ENCODE measurements at places on chromosomes 16 and 17.

GRCh38 chr17:28712032-28712704, 480 bp upstream of the PROCA1 start:
- peak; percentile 36 for DNase-seq

DNA sequence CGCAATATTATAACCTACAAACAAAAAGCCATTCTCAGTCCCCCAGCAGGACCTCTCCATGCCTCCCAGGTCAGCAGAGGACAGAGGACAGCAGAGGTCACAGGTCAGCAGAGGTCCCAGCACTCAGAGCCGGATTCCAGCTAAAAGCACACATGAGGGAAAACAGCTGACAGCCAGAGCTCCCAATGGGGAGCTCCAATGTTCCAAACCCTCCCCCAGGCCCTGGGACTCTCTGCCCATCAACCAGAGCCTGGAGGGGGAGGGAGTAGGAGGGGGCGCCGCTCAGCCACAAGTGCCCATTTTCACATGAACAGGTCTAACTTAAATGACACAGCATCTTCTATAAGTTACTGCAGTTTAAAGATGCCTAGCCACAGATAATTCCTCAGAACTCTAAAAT, 77.5 kb downstream of the ANKRD11 start:
- no peak for DNase-seq

DNA sequence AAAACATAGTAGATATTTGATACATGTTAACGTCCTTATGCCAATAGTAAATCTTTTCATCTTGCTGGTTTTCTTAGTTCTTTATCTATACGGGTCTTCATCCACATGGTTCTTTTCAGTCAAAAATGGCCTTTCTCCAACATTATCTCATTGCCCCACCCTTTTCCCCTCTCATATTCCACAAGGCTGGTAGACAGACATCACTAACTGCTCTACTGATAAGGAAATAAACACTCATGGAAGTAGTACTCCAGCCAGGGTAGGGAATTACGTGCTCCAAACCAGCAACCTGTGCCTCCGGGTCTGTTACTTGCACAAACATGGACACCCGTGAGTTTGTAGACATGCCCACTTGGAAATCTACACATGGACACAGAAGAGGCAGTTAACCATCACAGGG, 141.4 kb downstream of the XYLT1 start:
- no peak for DNase-seq

- DNase-seq: peak; percentile 41
Measured at GRCh38 chr17:81991684-81992305, 14.4 kb downstream of the ASPSCR1 start.

- DNase-seq: no peak
Measured at GRCh38 chr17:46192189-46192438, 1.1 kb downstream of the KANSL1 start.

DNA sequence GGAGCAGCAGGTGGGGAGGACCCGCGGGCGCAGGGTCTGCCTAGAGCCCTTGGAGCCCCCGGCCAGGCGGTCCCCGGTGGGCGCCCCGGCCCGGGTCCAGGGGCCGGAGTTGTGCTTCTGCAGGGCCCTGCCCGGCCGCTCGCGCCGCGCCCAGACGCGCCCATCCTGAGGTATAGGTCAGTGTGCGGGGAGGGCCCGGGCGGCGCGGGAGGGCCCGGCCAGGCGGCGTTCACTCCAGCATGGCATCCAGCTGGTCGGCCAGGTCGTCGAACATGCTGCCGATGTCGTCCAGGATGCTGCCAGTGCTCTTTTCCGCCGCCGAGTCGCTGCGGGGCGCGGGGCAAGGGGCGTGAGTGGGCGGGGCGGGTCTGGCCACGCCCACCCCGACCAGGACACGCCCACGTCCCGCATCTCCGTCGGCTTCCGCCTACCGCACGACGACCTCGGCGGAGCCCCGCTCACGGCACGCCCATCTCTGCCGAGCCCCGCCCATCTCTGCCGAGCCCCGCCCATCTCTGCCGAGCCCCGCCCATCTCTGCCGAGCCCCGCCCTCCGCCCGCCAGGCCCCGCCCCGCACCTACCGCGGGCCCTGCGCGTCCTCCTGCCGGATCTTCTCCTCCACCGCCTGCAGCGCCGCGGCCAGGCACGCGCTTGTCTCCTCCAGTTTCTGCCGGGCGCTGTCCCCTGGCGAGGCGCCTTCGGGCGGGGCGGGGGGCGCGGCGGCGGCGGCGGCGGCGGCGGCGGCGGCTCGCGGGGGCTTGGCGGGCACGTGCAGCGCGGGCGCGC, 17.9 kb downstream of the CASKIN1 start:
- DNase-seq: peak; percentile 58

DNA sequence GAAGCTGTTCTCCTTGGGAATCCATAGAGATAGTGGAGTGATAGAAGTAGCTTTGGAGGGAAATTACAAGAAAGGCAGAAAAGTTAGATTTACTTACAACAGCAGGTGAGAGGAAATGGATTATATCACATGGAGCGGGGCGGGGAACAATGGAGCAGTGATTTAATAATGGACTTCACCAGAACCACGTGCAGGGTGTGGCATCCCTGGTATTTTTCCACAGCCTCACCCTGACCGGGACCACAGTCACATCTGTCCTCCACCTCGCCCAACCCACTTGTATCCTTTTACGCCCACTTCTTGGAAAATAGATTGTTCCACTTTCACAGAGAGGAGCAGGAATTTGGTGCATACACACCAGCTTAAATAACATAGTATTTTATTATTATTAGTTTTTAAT, 15.9 kb upstream of the CYB5B start:
- DNase-seq: no peak

- DNase-seq: no peak
Measured at GRCh38 chr16:46763147-46763546, 15.0 kb upstream of the MYLK3 start.
